Frontal cortex (tissue), 4 donors: ENCODE measurements at places on chromosomes 3 and 15. TPM values are rescaled to one million over a fixed set of nuclear protein-coding genes. Genes with fewer than 3 reads are reported as not detected.

KIF15 gene
- total RNA-seq = 6.9 TPM

GRCh38 chr3:96370637-96371036, 443.8 kb upstream of the EPHA6 start:
- no peak for DNase-seq

GRCh38 chr15:43277901-43278300, 11.2 kb upstream of the TGM5 start:
- no peak for DNase-seq

DNA sequence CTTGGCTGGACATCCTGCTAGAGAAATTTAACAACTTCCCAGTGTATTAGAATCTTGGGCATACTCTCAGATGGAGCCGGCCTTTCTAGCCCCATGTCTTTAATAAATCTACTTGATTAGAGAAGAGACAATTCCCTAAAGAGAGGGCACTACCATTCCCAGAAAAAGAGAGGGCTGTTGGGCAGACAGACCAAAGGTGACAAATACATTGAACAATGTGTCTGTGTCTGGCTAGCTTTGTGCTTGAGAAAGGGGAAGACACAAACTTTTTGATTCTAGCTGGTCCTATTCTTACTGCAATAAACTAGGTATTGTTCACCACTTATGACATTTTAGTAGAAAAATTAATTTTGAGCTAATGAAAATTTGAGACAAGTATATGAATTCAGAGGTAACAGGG, 57.7 kb downstream of the DUT start:
- DNase-seq = no peak

DNA sequence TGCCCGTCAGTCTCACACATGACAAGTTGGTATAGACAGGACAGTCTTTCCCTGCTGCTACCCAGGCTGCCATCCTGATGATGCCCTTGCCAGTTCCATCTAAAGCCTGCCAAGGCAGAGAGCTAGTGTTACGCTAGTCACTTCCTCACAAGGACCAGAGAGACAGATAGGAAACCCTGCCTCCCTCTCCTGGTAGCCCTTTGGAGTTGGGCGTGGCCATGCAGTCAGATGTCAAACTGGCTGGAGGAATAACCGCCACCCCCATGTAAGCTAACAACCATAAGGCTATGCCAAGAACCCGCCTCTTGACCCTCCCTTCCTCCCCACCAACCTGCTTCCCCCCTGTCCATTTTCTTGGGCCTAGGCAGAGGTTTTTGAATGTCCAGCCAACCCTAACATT, 2.8 kb downstream of the TMEM115 start:
- DNase-seq = no peak

- no peak for DNase-seq
Observed at GRCh38 chr3:126998320-126998719, 15.4 kb downstream of the PLXNA1 start.

FSIP1 gene
- total RNA-seq = 17.5 TPM

DNA sequence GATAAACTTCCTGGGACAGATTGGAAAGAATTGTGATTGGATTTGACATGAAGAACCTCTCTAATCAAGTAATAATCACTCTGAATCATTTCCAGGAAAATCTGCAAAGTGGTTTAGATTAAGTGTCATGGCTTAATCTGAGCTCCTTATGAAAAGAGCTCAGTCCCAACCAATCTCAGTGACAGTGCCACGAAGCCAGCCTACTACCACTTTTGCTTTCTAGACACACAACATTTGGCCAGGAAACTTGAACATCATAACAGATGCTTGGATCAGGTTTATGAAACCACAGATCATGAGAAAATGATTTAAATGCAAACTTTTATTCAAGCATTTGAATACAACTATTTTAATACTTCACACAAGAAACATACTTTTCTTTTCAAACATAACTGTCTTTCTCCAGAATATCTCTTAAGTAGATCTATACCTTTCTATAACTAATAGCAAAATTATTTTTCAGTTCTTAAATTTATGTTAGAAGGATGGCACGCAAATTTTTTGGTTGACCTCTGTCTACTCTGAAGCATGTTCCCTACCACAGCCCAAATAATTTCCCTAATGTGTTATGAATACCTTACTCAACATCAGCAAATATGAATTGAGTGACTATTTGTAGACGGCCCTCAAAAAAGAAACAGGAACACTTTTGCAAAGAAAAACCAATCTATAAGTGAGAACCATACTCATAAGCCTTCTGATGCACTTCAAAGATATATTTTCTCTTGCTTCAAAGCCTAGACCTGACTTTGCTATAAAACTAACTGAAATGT, 495.0 kb upstream of the ZNF385D start:
- no peak for DNase-seq

DNA sequence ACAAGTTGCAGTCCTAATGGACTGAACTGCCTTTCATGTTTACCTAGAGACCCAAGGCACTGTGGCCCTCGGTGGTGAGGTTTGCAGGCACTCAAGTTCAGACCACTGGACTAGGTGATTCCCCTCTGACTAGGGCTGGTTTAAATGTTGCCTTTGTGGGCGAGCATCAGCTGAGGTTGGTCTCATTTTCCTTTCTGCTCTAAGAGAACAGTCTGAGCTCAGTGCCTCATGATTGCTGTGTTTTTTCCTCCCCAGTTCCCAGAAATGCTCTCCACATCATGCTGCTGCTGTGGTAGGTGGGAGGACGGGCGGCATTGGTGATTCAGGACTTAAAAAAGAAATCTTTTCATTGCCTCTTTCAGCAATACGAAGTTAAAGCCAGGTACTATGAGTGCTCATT, 237.2 kb downstream of the MBNL1 start:
- DNase-seq = no peak

DNA sequence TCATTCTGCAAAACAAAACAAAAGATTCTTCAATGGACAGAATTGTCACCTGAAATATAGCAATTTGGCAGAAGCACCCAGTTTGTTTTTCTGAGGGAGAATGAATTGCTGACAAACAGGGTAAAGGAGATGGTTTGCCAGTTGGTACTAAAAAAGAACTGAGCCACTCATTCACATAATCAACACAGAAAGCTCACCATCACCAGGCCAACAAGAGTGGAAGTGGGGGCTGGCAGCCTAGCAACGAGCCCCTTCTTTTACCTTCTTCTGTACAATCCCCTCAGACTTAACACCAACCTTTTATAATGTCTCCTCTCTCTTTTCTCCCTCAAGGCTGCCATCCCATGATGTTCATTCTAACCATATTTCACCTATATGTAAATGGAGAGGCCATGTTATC, 5.9 kb downstream of the TOP2B start:
- no peak for DNase-seq

DNA sequence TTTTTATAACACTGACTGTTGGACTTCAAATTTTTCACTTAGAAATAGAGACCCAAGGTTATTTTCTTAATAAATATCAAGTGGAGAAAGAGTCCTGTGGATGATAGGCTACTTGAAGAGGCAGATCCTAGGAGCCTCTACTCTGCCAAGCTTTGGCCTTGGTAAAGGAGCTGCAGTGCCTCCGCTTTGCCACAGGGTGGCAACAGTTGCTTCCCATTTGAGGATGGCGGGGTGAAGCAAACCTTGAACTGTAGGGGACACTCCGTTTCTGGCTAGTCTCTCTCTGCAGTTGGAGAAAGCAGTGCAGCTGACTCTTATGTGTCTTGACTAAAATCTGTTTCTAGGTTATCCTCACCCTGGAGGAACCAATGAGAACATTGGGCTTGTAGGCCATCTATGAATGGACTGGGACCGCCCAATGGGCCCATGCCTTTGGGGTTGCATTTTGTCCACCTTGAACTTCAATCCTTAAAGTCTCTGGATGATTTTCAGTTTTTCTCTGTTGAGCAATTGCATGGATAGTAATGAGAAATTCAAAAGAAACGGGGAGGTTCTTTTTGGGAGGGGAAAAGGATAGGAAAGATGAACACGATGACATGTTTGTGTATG, 9.8 kb downstream of the SCG5 start:
- peak; percentile 55 for DNase-seq

DNA sequence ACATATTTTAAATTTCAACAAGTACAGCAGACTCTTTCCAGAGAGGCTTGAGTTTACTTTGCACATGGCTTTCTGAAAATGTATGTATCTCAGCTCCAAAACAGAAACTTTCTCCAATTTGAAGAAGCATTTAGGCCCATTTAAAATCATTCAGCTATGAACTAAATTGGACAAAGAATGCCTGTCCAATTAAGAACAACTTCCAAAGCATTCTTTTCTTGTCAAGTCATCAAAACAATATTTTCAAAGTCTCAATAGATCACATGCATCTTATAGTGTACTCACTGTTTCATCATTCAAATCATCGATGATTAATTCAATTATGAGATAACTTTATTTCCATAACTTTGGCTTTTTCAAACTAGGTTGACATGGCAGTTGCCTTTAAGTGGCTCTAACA, 95.2 kb downstream of the KBTBD8 start:
- DNase-seq = no peak

GRCh38 chr3:112043621-112044201, 9.2 kb downstream of the TMPRSS7 start:
- peak; percentile 34 for DNase-seq

DNA sequence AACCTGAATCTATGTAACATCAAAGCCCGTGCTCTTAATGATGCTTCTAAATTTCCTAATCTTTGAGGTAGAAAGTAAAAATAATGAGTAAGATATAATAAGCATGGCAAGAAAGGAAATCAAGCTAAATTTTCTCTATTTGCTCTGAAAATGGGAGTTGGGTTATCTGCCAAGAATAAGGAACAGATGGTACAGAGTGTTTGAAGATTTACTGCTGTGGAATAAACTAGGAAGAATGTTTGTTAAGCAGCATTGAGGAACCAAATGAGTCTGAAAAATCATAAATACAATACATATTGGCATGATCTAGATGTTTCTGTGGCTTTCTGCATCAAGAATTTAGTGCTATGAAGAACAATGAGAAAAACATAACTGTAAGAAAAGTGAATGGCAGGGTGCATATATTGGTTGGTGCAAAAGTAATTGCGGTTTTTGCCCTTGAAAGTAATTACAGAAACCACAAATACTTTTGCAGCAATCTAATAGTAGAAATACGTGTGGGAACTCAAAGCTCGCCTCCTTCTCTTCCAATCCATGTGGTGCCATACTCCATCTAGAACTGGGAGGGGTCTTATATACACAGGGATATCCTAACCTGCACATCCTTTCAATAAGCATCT, 87.6 kb downstream of the SUCNR1 start:
- DNase-seq = no peak

DNA sequence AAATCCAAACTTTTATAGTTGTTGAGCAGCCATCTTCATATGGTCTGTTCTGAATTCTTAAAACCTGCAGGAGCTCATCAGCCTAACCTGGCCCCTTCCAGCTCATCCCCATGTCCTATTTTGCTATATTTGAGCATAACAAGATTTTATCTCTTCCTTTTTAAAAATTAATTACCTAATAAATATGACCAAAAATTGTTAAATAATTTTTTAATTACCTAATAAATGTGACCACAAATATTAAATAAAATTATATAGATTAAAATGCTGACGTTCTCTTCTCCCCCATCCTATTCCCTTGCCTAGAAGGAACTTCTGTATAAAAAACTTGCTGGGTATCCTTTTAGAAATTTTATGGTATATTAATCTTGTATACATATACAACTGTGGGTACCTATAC, 43.7 kb downstream of the OXNAD1 start:
- no peak for DNase-seq

DNA sequence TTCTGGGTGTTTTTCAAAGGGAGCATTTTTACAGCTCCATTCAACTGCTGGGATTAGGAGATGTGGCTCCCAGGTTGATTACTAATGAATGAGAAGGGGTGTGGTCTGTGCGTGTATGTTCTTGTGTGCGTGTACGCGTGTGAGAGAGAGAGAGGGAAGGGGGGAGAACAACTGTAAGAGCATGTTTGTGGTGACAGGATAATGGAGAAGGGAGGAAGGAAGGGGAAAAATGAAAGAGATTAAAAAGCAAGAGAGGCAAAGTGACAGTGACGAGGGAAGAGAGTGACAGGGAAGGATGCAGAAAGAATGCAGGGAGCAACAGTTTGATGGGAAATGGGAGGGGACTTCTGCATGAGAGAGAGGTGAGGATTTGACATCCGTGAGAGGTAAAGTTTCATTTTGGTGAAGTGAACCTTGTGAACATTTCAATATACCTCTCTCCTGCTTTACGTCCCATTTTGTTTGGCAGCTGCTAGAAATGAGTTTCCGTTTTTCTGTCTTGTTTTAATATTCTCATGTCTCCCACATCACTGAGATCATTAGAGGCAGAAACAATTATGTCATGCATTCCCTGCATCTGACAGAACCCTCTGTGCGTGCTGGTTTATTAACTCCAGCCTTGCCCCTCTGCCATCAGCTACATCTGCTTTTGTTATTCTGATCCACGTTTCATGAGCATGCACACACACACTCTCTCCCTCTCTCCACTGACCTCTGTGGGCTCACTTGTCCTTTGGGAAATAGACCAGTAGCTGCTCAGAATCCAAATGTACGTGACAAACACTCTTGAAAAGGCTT, 161.6 kb downstream of the GAP43 start:
- DNase-seq = no peak

DNA sequence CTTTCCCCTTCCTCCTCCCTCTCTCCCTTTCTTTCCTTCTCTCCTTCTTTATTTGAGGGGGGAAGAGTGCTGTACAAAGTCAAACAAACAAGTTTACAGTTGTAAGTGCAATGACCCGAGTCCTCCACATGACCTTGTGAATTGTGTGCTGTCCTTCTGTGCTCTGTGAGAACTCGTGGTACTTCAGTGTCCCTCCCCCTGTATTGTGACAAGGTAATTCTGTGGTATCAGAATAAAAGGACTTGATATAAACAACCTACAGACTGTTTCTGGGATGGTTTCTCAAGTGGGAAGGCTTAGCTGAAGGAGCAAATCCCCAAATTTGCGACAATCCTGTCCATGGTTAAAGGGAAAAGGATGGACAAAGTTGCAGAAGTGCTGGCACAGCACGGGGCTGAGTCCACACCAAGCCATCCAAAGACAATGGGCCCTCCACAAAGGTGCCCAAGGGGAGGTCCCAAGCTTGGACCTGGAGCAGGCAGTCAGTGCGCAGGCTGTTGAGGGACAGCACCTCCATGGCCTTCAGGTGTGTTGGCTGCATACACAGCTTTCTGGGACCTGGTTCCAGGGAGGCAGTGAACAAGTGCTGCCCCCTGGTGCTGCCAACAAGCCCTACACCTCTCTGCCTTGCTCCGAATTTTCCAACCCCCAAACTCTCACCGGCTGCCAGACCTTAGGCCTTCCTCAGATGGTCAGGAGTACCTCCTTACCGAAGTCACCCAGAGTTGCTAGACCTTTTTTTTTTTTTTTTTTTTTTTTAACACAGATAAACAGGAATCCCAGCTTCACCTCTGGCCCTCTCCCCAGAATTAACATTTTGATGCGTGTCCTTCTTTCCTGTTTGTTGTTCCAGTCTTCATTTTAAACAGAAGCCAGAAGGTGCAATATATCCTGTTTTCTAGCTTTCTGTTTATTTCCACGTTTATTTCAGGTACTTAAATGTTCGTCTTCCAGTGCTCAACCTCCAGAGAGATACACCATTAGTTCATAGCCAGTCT, 2.6 kb upstream of the APEH start:
- DNase-seq = peak; percentile 69

- no peak for DNase-seq
Observed at GRCh38 chr15:88938802-88939485, 25.8 kb upstream of the MFGE8 start.

DNA sequence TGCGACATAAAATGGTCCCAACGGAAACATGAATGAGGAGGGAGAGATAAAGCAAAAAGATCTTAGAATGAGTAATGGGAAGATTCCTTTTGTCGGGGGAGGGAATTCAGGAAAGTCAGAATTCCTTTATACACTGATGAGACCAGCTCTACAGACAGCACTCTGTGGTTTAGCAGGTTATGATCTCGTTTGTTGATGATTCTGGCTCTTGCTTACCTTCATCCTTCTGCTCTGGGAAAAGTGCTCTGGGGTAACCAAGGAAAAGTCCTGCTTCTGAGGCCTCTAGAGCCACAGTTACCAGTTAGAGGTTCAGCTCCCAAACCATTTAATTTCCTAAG, 150.7 kb upstream of the NR2E3 start:
- no peak for DNase-seq

EIF1B gene
- total RNA-seq = 55.0 TPM
